ENCODE measurements at places on chromosomes 13 and 19.

DNA sequence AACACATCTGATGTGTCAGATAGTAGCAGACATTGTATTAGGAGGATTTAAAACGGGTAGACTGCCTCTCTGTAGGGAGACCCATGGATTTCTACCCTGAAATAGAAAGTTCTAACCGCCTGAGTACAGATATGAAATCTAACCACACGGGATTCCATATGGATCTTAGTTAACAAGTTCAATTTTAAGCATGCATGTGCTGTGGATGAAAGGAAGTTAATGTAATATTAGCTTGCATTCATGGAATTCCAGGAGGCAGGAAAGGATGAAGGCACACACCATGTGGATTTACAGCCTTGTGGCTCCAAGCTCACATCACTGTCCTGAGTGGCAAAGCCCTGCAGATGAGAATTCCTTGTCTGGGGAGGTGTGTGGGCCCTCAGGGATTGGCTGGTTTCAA, 120.6 kb upstream of the IRS2 start:
- DNase-seq = no peak

DNA sequence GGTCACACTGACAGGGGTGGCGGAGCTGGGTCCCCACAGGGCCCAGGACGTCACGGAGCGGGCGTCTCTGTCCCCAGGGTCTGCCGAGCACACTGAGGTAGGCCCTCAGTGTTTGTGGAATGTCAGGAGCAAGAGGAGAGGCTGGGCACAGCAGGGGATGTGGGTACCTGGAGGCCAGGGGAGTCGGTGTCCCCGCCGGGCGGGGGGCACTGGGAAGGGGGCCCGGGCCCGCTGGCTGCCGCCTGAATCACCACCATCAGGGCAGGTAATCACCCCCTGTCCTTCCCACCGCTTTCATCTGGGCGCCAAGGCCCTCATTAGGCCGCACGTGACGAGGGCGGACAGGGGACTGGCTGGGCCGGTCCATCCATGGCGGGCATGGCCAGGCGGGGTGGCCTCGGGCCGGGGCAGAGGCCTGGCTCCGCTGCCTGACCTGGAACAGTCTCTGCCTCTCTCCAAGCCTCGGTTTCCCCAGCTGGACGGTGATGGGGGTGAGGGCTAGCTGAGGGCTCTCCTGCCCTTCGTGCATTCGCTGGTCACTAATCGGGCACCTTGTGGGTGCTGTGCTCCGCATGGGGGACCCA, 1.0 kb downstream of the FGF22 start:
- no peak for DNase-seq

DNA sequence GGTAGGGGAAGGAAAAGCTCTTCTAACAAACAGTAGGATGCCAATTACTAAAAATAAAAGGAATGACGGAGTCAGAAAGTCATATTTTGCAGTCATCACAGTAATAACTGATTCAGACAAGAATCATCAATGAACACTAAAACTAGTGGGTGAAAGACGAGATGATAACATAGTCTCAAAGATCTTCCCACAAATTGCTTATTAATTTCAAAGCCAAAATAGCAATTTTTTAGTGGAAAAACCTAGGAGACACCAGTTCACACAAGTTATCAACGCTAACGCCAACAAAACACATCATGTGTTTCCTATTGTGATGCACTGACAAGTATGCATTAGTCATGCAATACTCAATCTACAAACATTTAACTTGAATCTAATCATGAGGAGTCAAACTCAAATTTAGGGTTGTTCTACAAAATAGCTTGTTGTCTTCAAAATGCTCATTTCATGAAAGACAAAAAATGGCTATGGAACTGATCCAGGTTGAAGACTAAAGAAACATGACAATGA, 18.6 kb downstream of the ZNF233 start:
- peak; percentile 33 for DNase-seq

GRCh38 chr19:50549059-50549926, 18.9 kb downstream of the LRRC4B start:
- no peak for DNase-seq

DNA sequence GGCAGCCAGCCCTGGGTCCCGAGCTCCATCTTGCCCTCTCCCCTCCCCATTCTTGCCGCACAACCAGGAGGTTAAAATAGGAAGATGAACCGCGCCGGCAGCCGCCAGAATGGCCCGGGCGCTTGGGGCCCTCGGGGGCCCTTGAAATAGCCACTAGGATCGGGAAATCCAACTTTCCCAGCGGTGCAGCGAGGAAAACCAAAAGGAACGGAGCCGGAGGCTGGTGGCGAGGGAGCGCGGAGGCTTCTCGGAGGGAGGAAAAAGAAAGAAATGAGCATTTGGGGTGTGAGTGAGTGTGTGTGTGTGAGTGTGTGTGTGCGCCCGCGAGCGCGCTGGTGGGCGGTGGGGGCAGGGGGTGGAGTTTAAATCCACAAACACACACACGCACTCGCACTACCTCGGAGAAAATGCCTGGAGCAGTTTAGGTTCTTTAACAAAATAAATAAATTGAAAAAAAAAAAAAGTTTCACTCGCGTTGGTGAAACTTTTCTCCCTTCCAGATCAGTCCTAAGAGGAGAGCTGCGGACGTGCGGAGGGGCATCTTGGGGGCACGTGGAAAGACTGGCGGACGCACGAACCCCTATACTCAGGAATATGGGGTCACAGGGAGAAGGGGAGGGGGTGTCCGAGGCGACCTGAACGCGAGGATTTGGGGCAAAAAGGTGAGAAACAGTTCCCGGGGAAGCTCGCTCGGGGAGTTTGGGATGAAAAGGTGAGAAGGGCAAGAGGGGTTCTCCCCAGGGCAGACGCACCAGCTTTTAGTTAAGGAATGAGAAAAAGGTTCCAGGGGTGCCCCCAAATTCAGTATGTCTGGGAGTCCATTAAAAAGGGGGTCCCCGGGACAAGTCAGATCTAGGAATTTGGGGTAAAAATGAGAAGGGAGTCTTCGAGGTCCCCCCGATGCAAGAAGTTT, 1.3 kb downstream of the RFX2 start:
- no peak for DNase-seq

- no peak for DNase-seq
Measured at GRCh38 chr13:109422161-109422560, 364.2 kb downstream of the IRS2 start.

GRCh38 chr19:21750586-21751128, 16.7 kb downstream of the ZNF100 start:
- DNase-seq = no peak

DNA sequence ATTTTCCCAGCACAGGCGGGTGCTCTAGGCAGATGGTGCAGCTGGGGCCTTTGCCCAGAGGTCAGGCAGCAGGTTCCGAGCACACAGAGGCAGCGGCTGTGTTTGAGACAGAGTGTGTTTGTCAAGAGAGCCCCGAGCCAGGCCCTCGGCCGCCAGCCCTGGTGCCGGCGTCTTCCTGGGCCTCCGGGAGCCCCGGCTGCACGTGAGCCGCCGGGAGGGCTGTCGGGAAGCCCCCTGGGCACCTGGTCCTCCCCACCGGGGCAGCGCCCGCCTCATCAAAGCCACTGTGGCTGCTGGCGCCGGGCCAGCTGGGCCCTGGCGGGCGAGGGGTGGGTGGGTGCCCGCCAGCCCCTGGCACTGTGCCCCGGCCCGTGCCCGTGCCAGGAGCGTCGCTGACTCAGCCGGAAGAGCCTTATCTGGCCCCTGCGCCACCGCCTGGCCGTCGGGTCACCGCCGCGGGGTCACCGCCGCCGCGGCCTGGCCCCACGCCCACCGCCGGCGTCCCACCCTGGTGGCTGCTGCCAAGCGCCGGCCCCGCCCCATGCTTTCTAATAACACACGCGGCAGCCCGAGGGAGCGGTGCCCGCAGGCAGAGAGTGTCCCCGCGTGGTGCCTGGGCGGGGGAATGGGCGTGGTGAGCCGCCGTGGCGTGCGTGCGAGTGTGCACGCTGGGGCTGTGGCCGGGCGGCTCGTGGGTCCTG, 14.9 kb downstream of the ARID3A start:
- DNase-seq = no peak

DNA sequence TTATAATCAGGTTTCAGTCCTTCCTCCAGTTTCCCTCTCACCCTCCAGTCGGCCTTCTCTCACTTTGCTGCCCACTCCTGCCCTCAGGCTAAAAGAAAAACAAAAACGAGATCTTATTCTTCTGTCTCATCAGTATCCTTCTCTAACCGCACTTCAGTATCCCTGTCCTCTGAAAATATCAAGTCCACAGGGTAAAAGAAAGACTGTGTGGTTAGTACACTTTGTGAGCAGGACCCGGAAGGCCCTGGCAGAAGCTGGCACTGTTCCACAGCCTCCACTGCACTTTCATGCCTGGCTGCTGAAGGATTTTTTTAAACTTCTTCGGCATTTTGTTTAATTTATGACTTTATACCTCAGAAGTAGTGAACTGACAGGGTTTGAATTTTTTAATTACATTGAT, 51.8 kb downstream of the TM9SF2 start:
- no peak for DNase-seq

- no peak for DNase-seq
Measured at GRCh38 chr19:38793671-38794070, 4.7 kb downstream of the LGALS7B start.

- DNase-seq = no peak
Measured at GRCh38 chr19:1970003-1970805, 29.2 kb downstream of the CSNK1G2 start.

DNA sequence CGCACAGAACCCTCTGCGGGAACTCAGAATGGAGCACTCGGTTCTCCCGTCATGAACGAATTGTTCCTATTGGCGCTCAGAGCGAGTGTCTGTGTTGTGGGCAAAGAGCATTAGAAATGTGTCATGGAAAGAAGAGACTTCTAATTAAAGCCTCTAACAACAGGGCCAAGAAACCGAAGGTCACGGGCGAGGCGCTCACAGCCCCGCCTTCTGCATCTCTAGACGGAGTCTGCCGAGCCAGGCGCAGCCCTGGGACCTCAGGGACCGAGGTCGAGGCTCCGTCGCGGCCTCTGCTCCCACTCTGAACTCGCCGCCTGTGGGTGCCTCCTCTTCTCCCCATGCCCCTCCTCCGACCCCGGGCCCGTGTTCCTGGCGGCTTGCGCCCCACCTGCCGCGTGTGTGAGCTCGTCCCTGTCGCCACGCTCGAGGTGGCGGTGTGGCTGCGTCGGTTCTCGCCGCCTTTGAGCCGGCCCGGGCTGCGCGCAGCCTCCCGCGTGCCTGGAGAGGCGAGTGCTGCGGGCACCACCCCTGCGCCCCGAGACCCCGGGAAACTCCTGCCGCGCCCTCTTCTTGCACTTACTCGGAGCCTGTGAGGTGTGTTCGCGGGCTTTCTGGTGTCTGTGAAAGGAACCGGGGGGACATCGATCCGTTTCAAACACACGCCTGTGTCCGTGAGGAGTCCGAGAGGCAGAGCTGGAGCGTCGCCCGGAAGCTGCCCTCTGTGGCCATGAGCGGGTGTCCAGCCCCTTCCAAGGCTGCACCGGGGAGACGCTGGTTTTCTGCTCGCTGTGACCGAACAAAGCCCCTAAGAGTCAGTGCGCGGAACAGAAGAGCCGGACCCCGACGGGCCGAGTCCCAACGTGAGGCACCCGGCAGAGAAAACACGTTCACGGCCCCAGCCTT, 45.4 kb upstream of the SPACA7 start:
- DNase-seq = no peak

- DNase-seq = no peak
Measured at GRCh38 chr19:5947435-5947834, 30.5 kb downstream of the RANBP3 start.

DNA sequence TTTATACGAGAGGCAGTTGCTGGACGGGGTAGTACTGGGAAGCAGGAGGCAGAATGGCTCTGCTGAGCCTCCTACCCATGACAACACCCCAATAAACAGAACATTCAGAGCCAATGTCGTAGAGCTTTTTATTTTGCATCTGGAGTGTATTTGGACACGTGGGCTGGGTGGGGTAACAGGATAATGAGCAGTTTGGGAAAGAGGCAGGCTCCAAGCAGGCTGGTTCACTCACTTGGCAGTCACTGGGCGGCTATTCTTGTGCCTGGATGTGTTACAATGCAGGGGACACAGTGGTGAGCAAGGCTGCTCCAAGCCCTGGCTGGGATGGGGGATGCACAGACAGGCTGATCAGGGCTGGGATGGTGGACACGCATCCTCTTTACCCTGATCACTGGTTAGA, 9.5 kb downstream of the ACTMAP start:
- DNase-seq = peak; percentile 83

DNA sequence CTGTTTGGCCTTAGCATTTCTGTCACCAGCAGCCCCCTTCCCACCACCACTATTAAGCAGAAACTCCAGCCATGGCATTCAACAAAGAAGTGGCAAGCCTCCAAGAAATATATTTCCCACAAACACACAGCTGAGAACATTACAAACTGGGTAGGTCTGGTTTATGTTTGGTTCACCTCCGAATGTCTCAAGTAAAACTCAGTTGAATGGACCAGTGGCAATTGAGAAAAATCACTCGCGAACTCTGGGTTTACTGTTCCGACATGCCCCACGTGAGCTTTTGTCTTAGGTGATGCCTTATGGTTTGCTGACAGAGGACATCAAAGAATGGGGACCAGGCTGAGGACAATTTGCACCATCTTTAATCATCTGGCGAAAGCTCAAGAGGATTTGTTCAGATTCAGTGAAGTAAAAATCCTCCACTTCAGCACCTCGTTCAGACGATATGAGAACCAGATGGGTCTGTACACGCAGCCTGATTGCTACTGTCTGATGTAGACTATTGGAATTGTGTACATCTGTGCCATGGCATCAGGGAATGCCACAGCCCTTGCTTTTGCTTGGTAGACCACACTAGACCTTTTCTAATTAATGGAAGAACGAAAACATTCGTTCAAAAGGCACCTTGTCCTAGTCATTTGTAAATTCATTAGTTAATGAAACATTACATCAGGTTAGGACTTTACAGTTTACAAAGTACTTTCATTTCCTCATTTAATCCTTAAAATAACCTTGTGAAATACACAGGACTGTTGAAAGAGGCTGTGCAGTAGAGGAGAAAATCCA, 59.4 kb downstream of the SLC10A2 start:
- DNase-seq = no peak

GRCh38 chr19:1482361-1483130, 3.5 kb upstream of the C19orf25 start:
- DNase-seq = no peak

DNA sequence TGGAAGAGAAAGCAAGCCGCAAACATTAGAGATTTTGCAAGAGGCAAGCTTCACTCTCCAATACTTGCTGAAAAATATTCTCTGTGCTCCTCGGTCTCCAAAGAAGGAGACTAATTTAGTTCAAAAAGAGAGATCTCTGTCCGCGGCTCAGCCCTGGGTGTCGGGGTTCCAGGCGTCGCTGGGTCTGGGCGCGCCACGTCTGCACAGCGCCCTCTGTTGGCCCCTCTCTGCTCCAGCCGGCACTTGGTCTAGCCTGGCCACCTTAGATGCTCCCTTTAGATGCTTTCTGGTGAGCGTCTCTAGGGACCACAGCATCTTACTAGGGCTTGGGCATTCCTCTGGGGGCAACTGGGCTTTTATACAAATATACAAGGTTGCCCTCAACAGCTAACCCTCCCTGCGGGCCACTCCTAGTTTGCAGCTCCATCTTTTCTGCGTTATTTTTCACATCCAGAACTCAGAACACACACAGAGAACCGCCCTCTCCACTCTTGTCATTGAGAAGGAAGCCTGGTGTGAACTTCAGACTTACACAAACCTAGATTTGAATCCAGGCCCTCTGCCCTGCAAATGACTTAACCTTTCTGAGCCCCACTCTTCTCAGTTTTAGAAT, 78.3 kb downstream of the CYSLTR2 start:
- no peak for DNase-seq

DNA sequence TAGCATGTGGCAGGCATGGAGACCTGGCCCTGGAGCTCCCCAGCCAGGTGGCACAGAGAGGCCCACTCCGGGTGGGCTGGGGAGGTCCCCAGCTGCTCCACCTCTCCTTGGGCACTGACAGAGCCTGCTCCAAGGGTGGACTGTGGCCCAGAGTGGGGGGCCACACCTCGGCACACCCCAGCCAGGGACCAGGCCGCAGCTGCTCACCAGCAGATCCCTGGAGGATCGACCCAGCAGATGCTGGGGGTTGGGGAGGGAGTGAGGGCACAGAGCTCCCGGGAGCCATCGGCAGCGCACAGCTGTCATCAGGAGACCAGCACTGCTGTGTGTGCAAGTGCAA, 72.0 kb upstream of the KCTD15 start:
- DNase-seq = no peak

Measured in GM04503 (cell line).